AG04450 (cell line): ENCODE measurements at places on chromosomes 5 and 9.
A peak's percentile ranks its signal among the peaks of the same experiment; 100 is the strongest.

DNA sequence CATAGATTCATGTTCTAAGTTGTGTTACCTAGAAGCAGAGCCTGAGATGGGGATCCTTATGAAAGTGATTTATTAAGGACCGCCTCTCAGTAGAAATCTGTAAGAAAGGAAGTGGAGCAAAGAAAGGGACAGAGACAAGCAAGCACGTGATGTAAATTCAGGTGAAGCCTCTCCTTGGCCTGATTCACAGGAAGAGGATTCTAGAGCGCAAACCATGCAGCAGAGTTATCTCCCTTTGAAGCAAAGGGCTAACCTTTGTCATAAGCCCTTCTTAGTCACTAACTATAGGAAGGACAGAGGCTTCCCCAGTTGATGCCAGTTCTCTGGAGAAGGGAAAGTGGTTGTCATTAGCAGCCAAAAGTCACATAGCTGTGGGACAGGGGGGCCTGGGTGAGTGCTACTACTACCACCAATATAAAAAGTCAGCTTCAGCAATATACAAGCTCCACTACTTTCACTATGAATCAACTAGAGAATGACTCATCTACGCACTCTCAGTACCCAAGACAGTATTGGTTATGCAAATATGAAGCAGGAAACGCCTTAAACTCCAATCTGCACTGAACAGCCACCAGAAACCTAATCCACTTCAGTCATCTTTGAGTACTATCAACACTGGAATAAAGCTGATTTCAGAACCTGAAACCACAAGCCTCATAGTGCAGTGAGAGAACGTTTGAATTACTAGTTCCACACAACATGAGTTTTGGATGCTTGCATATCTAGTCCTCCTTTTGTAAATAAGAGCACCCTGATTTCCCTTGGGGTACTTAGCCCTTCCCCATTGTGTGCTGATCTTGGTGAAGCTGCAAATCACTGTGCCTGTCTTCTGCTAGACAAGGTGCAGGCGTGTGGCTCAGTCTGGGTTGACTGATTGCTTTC is 162.7 kb downstream of the ZNF608 start:
- peak; percentile 66 for DNase-seq

DNA sequence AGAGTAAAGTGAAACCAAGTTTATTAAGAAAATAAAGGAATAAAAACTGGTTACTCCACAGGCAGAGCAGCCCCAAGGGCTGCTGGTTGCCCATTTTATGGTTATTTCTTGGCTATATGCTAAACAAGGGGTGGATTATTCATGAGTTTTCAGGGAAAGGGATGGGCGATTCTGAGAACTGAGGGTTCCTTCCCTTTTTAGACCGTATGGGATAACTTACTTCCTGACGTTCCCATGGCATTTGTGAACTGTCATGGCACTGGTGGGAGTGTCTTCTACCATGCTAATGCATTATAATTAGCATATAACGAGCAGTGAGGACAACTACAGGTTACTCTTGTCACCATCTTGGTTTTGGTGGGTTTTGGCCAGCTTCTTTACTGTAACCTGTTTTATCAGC is 323.9 kb upstream of the PTGER4 start:
- DNase-seq, result no peak

GRCh38 chr5:160380041-160380440 is 9.6 kb upstream of the C1QTNF2 start:
- no peak for DNase-seq

GRCh38 chr5:125129151-125129806 is 382.8 kb upstream of the ZNF608 start:
- no peak for DNase-seq

DNA sequence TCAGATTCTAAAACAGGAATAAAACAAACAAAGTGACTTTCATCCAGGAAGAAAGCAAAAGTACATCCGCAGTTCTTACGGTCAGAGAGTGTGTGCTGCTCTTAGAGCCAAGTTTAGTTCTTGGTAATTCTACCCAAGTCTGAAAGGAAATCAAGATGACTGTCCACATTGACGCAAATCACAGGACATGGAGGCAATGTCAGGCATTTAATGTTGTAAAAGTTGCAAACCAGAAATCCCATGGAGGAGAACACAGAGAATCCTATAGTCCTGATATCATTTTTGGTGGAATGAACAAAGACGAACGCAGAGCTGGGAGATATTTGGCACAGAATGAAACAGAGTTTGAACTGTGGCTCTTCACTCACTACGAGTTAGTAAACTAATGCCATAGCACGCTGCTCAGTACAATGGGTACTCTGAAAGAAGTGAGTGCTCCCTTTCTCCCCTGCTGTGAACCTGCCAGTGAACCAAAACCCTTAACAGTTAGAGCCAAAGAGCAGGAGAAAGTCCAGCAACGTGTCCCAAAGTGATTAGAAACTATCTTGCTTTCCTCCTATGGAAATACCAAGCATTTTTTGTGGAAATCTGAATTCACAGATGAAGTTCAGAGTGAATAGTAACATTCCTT is 74.3 kb downstream of the MUSK start:
- peak; percentile 59 for DNase-seq

DNA sequence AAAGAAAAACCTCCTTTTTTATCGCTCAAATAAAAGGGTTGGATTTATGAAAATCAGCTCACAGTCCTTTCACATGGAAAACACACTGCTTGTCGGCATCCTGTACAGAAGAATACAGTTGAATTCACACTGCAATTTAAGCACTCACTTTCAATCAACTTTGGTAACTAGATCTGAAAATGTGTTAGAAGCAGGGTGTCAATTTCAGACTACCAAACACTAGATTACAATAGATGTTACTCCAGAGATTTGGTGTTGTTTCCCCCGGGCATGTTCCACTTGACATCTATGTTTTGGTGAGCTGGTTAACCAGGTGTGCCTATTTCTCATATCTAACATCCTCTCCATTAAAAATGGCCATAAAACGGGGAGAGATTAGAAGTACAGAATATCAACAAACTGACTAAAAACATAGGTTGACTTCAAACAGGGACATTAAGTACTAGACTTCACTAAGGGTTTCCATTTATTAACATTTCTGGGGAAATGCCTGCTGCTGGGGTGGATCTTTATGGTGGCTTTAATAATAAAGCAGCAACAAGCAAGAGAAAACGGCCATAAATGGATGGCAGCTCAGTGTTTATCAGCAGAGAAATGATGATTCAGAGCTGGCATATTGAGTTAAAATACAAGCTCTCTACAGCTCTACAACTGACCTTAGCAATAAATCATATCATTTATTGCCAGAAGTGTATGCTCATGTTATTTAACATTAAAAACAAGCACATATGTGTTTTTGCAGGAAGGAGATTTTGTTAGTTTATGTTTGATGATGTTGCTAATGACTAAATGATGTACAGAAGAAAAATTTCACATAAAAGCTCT is 158.8 kb downstream of the SLF1 start:
- no peak for DNase-seq

DNA sequence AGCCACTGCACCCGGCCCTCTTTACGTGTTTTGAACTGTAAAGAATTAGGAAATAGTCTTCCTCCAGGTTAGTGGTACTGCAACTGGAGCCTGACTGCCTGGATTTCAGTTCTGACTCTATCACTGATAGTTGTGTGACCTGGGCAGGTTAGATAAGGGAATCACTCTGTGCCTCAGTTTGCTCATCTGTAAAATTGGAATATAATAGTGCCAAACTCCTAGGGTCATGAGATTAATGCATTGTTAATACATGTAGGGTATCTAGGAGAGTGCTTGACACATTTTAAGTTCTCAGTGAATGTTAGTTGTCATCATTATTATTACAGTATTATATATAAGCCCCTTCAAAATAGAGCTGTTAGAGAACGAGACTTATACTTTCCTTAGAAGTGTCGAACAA is 72.5 kb upstream of the FSD1L start:
- DNase-seq, result no peak

DNA sequence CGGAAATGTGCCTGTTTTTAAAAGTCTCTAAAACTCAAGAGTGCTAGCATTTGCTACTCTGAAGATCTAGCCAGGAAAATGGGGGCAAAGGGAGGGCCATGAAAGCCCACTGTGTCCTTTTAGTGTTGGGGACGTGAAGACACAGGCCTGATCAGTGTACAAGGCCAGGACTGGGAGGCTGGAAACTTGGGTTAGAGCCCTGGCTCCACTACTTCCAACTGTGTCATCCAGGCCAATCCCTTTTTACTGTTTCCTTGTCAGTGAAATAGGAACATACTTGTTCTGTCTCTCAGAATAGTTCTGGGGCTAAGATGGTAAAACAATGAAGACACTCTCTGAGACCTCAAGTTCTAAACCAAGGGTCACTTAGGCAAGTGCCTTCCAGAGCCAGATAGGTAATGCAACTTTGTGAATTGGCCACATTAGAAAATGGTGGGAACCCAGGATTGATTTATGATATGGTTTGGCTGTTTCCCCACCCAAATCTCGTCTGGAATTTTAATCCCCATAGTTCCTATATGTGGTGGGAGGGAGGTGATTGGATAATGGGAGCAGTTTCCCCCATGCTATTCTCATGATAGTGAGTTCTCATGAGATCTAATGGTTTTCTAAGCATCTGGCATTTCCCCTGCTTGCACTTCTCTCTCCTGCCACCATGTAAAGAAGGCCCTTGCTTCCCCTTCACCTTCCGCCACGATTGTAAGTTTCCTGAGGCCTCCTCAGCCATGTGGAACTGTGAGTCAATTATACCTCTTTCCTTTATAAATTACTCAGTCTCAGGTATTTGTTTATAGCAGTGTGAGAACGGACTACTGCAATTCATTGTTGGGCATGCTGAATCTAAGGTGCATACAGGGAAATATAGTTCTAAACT is 30.4 kb upstream of the B4GALT1 start:
- no peak for DNase-seq

DNA sequence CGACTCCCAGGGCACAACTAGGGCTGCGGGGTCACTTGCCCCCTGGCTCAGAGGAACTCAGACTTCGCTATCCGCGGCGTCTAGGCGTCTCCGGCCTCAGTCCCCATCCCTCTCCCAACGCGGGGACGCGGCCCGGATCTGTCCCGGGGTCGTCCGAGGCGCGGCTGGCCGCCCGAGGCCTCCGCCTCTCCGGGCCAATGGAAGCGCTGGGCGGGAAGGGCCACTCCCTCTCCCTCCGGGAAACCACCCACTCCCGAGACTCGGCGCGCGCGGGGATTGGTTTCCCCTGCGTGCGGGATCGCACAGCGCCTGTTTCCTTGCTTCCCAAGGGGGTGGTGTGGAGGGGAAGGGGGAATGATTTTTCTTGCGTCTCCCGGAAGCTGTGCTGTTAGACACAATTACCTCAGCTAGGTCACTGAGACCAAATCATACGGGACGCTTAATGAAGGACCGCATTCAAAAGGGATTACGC is 38.3 kb downstream of the NR2F1 start:
- DNase-seq, result no peak

DNA sequence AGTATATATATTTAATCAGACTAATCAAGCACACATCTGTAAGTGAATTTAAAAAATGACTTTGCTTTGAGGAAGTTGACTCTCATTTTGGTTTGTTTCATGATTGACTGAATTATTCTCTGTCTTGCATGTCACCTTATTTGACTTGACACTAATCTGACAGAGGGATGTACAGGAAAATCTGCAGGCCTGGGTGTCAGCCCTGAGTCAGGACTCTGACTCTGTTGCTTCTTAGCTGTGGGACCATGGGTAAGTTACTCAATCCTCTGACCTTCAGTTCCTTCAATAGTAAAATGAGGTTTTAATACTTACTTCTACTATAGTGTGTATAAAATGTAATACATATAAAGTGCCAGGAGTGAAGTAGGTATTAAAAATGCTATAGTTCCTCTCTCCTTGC is 415.9 kb downstream of the ARHGEF28 start:
- DNase-seq, result no peak

DNA sequence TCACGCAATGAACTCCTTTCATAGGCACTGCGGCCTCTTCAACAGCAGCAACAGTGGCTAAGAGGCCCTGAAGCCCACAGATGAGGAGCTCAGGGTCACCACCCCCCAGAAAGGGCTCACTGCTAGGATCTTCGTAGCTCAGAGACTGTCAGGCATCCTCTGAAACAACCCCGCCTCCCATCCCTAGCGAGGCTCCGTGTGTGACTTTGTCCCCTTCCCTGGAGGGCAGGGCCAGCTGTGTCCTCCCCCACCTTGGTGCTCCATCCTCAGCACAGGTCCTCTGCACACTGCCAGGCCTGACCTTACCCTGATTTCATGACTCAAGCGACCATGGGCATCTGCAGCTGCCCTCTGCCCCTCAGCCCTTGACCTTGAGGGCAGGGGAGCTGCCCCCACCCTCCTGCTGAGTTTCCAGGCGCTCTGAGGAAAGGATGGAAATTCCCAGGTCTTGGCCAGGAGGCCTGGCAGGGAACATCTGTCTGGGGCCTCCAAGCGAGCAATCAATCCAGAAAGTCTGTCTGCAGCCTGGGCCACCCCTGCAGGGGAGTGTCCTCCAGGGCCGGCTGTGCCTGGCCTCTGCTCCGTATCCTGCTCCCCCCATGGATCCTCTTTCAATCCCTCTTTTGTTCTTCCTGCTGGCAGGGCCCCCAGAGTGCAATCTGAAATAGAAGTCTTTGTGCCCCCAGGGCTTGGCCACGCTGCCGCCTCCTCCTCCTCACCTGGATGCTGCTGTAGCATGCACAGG is 6.8 kb upstream of the IRX4 start:
- DNase-seq, result no peak

GRCh38 chr5:129716651-129717050 is 31.2 kb upstream of the MINAR2 start:
- no peak for DNase-seq

DNA sequence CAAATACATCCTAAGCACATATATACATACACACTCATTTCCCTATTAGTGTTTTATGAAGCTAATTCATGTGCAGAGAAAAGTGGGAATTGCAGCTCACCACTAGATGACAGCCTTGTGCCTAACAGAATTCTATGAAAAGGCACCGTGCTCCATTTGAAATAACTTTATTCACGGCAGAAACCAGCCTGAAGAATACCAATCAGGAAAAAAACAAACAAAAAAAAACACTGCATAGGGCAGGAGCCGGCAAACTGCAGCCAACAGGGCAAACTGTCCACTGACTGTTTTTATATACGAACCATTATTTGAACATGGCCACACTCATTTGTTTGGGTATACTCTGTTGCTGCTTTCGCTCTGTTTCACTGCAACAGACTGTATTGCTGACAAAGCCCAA is 33.6 kb downstream of the ERMP1 start:
- peak; percentile 18 for DNase-seq

DNA sequence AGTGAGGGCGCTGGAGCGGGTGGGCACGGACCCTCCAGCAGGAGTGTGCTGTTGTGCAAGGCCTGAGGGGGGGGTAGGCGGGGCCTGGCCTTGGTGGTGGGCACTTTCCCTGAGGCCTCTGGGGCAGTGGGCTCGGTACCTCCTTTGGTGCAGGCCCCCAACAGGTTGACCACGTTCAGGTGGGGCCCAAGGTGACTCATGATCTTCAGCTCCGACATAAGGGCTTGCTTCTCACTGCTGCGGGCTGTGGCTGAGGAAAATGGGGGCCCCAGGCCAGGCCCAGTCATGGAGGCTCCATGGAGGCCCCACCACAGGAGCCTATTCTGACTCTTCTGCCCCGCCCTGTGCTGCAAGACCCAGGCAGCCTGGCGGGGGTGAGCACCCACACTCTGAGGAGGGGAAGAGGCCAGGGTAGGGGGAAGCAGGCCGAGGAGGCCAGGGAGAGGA is 31.5 kb downstream of the PDGFRB start:
- no peak for DNase-seq
